ENCODE measurements at places on chromosomes 6 and 20. TPM values are rescaled to one million over a fixed set of nuclear protein-coding genes. Genes with fewer than 3 reads are reported as not detected.

- no peak for DNase-seq
Measured at GRCh38 chr6:141103246-141103645, 1029.5 kb upstream of the GJE1 start.

GRCh38 chr6:41042226-41043055 lies at the start of gene TSPO2:
TSPO2 (plus strand) TSS chr6:41042467; CDS start chr6:41042986, 519 bp downstream.
- no peak for DNase-seq

DNA sequence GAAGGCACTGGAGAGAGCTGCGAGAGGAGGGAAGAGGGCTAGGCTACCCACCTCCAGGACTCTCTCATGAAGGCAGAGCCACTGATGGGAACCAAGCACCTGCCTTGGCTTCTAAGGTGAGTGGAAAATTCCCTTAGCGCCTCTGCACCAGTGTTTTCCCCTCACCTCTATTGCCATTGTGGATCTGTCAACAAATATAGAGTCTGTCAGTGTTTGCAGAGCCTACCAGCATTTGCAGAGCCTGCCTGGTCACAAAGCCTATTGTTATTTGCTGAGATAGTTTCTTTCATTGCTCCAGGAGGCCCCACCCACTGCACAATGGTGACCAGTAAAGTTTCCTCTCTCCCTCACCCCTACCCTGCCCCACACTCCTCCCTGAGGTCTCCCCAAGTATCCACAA lies 141.9 kb downstream of the MRPL14 start:
- no peak for DNase-seq

DNA sequence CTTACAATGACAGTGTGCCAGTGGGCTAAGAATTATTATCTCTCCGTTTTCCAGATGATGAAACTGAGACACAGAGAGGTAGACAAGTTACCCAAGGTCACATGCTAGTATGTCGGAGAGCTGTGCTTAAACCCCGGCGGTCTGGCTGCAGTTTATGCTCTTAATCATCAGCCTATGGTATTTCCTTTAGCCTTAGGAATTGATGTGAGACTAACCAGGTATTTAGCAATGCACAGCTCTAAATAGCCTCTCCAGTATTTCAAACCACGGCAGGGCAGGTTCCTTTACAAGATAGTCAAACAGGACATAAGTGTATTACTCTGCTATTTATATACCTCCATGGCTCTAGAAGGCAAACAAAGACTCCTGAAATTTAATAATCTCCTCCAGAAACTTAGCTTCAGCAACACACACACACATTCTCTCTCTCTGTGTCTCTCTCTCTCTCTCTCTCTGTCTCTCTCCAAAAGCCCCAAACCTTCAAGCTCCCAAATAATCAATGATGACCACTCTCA lies 142.0 kb upstream of the ZNF217 start:
- no peak for DNase-seq

- DNase-seq, result no peak
Measured at GRCh38 chr6:84860920-84861319, 96.5 kb upstream of the TBX18 start.

GRCh38 chr6:34919651-34920050 lies 30.6 kb downstream of the ANKS1A start:
- no peak for DNase-seq

DNA sequence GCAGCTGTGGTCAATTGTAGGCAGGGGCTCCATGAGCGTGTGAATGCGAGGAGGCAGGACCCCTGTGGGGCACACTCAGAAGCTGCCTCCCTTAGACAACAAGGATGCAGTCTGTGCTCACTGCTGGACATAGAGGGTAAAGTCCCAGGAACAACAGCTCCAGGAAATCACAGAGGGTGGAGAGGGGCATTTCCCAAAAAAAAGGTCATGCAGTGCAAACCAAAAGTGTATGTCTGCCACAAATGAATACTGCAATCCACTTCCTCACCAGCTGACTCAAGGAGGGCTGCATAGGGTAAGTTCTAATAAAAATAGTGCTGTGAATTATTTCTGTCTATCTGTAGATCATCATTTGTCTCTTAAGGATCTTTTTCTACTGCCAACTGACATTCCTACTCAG lies 95.8 kb downstream of the RNF182 start:
- no peak for DNase-seq

DNA sequence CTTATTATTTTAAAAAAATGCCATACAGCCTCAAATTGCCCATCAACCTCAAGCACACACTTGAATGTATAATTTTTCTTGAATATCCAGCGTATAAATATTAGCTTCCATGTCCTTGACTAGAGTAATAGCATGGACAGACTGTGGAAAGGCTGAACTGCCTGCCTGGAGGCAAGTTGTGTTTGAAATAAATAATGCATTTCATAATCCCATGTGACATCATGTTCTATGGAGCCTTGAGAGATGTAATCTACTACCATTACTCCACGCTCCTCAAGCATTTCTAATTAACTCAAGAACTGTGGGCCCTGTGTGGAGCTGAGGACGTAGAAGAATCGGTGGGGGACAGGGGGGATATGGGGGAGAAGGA lies 94.2 kb downstream of the CDS2 start:
- DNase-seq, result no peak

- no peak for DNase-seq
Measured at GRCh38 chr6:31423550-31423949, 20.2 kb downstream of the MICA start.

DNA sequence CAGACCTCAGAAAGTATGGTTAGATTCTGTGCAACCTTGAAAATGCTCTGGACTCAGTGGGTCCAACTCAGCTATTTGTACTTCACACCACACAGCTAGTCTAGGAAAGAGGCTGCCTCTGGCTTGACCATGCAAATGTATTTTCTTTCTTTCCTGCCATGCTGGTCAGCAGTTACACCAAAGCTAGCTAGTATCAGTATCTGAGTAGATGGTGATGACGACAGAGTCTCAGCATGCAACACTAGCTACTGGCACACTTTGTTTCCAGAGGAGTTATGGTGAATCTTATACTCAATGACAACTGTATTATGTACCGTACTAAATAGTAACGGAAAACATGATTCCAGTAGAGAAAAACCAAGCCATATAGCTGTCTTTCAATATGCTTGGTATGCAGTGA lies 96.6 kb upstream of the POPDC3 start:
- no peak for DNase-seq

DNA sequence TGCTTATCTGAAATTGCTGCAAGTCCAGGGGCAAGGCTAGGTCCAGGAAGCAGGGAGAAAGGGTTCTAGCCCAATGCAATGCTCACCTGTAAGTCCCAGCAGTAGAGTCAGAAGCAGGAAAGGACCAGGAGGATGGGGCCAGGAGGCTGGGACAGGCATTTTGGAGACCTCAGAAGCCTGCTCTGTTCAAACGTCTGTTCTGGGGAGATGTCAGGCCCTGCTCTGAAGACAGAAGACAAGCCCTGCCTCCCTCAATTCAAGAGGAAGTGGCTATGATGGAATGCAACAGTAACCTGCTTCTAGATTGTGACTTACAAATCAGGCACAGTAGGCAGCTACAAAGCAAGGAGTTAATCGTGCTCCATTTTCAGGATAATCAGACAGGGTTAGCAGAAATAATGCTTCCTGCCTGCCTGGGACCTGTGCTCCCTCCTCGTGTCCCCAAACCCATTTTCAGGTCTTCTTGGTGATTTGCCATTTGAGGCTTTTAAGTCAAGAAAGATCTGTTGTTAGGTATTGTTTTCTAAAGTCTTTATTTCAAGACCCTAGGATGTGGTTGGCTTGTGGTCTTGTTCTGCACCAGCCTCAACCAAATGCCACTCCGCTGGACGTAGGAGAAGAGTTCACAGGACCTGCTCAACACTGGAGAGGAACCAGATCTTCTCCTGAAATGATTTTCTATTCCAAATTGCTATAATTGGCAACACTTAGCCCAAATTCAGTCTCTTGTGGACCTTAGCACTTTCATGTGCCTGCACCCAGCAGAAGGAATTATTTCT lies at the start of gene SIRPG:
SIRPG (minus strand) TSS at position 224 of the 779 bp plus-strand sequence; CDS start at position 159, 65 bp downstream.
- DNase-seq, result no peak

DNA sequence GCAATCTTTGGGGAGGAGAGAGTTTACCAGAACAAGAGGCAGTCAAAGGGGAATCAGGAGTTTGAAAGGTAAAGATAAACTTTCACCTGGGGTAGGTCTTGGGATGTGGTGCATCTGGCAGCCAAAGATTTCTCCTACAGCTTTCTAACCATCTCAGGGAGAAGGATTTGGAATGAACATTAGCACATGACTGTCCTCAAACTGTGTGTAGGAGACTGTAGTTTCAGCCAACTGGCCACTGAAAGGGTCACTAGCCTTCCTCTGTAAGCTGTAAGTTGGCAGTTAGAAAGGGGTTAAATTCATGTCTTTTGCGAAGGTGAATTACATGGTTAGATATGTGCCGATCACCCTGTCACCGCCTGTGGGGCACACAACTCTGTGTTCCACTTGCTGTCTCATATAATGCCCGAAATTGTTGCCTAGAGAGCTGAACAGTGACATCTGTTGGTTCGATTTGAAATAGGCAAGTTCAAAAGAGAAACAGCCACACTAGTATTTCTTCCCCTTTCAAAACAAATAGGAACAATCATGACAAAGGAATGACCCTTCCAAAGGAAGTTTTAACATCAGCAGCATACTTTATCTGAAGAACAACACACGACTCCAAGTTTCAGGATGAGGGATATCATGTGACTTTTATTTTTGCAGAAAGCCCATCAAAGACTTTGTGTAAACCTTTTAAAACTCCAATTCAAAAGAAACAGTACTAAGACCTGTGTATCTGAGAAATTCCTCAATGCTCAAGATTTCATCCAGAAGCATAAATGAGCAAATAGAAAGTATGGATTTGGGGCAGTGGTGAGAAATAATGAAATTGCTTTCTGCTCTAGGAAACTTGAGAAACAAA lies 1.1 kb upstream of the OPN5 start:
- peak; percentile 39 for DNase-seq

- peak; percentile 77 for DNase-seq
Measured at GRCh38 chr6:166587631-166588413, 1.3 kb upstream of the RAMACL start.

DNA sequence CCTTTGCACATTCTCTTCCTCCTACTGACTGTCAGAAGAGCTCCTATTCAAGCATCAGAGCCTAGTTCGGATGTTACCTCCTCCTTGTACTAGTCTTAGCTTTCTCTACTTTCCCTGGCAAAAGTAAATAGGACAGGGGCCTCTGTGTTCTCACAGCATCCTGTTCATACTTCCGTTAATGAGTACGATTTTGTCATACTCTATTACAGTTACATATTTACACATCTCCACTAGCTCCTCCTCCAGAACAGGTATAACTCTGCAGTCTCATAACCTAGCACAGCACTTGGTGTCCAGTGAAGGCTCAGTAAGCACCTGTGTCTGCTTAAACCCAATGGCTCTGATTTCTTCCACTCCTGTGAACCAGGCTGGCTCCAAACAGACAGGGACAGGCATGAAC lies 7.0 kb downstream of the ELMO2 start:
- DNase-seq, result peak; percentile 22

The ARMH2 gene
- total RNA-seq, result 0.54 TPM

The GPSM3 gene
- total RNA-seq, result 58.7 TPM

The ECT2L gene
- not detected for total RNA-seq

The TREM2 gene
- total RNA-seq, result not detected

The CLPSL2 gene
- not detected for total RNA-seq
